ENCODE measurements at places on chromosomes 4 and X. TPM values are rescaled to one million over a fixed set of nuclear protein-coding genes. Genes with fewer than 3 reads are reported as not detected.

DNA sequence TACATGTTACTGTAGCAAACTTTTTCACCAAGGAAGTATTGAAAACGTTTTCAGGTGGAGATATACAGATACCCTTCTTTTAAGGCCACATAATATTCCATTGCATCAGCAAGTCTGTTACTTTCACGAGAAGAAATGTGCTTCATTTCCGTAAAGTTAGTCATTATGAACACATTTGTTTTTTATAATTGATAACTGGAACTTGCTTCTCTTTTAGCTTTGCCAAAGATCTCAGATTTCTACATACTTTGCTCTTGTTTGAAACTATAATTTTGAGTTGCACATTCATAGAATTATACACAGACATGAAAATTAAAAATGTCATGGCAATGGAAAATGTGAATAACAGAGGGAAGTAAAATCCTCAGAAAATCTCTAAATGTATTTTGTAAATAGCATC is 128.7 kb upstream of the GIMD1 start:
- DNase-seq: no peak

GRCh38 chr4:113820108-113820507 is 58.6 kb upstream of the CAMK2D start:
- DNase-seq: no peak

DNA sequence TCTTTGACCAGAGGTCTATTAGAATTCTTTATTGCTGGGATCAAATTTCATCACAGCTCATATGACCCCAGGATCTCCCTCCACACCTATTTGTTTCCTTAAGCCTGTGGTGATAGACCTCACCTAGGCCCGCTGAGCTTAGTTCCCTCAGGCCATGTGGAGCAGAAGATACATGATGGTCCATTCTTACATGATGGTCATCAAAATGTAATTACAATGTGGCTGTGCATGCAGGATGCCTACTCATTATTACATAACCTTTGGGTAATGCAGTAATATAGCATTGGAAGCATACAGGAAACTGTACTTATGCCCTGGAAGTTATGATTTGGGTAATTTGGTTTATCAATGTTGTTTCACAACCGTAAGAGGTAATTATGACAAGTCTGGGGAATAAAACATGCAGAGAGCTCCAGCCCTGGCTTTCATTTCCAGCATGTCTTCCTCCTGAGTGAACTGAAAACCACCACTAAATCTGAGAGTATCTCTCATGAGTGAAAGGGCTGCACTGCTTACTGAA is 67.0 kb upstream of the AGA start:
- DNase-seq: no peak

DNA sequence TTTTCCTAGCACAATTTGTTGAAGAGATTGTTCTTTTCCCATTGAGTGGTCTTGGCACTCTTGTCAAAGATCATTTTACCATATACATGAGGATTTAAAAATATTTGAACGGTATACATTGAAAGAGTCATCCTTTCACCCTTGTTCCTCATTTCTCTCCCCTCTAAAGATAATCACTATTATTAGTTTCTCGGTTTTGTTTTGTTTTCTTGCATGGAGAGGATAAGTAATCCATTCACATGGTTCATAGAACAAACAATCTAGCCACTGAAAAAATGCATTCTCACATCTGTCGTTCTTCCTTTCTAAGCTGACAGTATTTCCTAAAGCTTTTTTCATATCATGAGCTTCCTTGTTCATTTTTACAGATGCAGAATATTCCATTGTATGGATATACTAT is 39.2 kb upstream of the MSMO1 start:
- no peak for DNase-seq

Gene NDNF
- 2.5 TPM for total RNA-seq

Gene HELT
- not detected for total RNA-seq

Gene GPR50
- total RNA-seq: not detected

All from right cardiac atrium (tissue), 5 donors.